ENCODE measurements at places on chromosomes 4 and X. TPM values are rescaled to one million over a fixed set of nuclear protein-coding genes. Genes with fewer than 3 reads are reported as not detected.

FAM47A gene
- not detected for total RNA-seq

SPATA18 gene
- total RNA-seq: 2.0 TPM

CXCL5 gene
- total RNA-seq: not detected

CXCL10 gene
- total RNA-seq: not detected

MAGEA6 gene
- not detected for total RNA-seq

TMSB15A gene
- total RNA-seq: not detected

RHOXF1 gene
- total RNA-seq: not detected

FAM9B gene
- not detected for total RNA-seq

- H3K27me3 ChIP-seq: no peaks in the 10 kb centered on the region
- DNase-seq: no peak
- peaks cover 5% of the 10 kb centered on the region for H3K4me1 ChIP-seq
Observed at GRCh38 chr4:24975510-24975909, 55.2 kb downstream of the LGI2 start.

GRCh38 chr4:47531241-47531953 is 46.3 kb downstream of the ATP10D start:
- peaks cover 24% of the 10 kb centered on the region for H3K4me1 ChIP-seq
- H3K27me3 ChIP-seq: no peaks in the 10 kb centered on the region
- H3K27ac ChIP-seq: peak overlapping the region; percentile 20
- peaks cover 39% of the 10 kb centered on the region for H3K36me3 ChIP-seq
- peak; percentile 54 for DNase-seq
- peak overlapping the region; percentile 17 for H3K4me3 ChIP-seq

- H3K27ac ChIP-seq: no peak overlapping the region
- H3K36me3 ChIP-seq: no peaks in the 10 kb centered on the region
- no peak for DNase-seq
- H3K4me1 ChIP-seq: no peaks in the 10 kb centered on the region
- no peaks in the 10 kb centered on the region for H3K27me3 ChIP-seq
- H3K4me3 ChIP-seq: no peak overlapping the region
Observed at GRCh38 chr4:23923141-23923540, 33.3 kb upstream of the PPARGC1A start.

GRCh38 chrX:13272426-13272825 is 47.4 kb downstream of the ATXN3L start:
- DNase-seq: no peak
- H3K27me3 ChIP-seq: no peaks in the 10 kb centered on the region
- H3K27ac ChIP-seq: no peak overlapping the region

DNA sequence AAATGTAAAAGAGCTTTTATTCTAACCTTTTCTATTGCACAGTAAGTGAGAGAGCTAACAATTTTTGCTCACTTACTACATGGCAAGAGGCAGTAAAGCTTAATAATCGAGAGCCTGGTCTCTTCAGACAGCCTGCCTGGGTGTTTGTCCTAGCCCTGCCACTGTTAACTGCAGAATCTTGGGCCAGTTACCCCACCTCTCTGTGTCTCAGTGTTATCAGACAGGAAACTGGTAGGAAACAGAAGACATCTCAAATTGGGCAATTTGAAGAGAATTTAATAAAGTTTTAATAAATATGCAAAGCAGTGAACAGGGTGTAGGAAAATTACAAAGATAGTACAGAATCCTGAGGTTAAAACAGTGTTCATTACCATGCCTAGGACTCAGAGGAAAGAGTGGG is 13.4 kb downstream of the STAP1 start:
- no peak overlapping the region for H3K4me3 ChIP-seq
- peaks cover 21% of the 10 kb centered on the region for H3K36me3 ChIP-seq
- DNase-seq: no peak
- H3K27ac ChIP-seq: peak overlapping the region; percentile 92
- no peaks in the 10 kb centered on the region for H3K27me3 ChIP-seq

DNA sequence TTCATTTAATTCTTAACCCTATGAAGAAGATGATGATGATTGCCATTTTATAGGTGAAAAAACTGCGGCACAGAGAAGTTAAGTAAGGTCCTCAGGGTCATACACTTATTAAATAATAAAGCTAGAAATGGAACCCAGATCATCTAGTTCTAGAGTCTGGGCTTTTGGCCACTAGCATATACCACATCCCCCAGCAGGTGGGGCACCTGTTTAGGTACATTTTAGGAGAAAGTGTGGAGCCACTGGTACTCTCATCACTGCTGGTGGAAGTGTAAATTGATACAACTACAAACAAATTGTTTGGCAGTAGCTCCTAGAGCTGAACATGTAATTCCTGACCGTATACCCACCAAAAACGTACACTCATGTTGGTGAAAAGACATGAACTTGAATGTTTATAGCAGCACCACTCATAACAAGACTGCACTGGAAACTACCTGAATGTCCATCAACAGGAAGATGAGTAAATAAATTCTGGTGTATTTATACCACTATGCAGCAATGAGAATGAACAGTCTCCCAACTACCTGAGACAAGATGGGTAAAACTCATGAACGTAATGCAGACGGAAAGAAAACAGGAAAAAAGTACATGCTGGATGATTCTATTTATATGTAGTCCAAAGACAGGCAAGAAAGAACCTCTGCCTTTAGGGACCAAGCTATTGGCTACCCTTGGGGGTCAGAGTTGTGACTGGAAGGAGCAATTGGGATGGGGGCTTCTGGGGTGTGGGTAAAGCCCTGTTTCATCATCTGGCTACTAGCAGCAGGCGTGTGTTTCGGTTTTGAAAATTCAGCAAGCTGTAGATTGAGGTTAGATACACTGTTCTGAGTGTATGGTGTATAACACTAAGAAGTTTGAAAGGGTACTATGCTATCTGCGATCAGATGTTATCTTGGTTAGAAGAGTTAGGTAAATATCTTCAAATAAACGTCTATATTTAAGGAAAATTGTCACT is 72.3 kb upstream of the ADGRG2 start:
- H3K27ac ChIP-seq: no peak overlapping the region
- H3K27me3 ChIP-seq: no peaks in the 10 kb centered on the region
- H3K4me1 ChIP-seq: no peaks in the 10 kb centered on the region
- no peak overlapping the region for H3K4me3 ChIP-seq

GRCh38 chr4:3115637-3116270 is 41.3 kb downstream of the HTT start:
- H3K27ac ChIP-seq: no peak overlapping the region
- DNase-seq: no peak
- no peaks in the 10 kb centered on the region for H3K4me1 ChIP-seq
- H3K27me3 ChIP-seq: no peaks in the 10 kb centered on the region
- H3K36me3 ChIP-seq: peaks cover 2% of the 10 kb centered on the region

GRCh38 chrX:42094218-42094617 is 170.9 kb upstream of the CASK start:
- no peaks in the 10 kb centered on the region for H3K27me3 ChIP-seq
- H3K4me3 ChIP-seq: no peak overlapping the region
- DNase-seq: no peak
- no peak overlapping the region for H3K27ac ChIP-seq
- H3K4me1 ChIP-seq: no peaks in the 10 kb centered on the region

- no peak overlapping the region for H3K4me3 ChIP-seq
- no peak overlapping the region for H3K27ac ChIP-seq
- no peaks in the 10 kb centered on the region for H3K36me3 ChIP-seq
- DNase-seq: no peak
- H3K27me3 ChIP-seq: no peaks in the 10 kb centered on the region
Observed at GRCh38 chr4:3831529-3832150, 65.5 kb downstream of the ADRA2C start.

Measured in B cell (primary cell).